Astrocyte (in vitro differentiated cells and primary cell): ENCODE measurements at places on chromosomes 7 and 10.
A peak's percentile ranks its signal among the peaks of the same experiment; 100 is the strongest.

DNA sequence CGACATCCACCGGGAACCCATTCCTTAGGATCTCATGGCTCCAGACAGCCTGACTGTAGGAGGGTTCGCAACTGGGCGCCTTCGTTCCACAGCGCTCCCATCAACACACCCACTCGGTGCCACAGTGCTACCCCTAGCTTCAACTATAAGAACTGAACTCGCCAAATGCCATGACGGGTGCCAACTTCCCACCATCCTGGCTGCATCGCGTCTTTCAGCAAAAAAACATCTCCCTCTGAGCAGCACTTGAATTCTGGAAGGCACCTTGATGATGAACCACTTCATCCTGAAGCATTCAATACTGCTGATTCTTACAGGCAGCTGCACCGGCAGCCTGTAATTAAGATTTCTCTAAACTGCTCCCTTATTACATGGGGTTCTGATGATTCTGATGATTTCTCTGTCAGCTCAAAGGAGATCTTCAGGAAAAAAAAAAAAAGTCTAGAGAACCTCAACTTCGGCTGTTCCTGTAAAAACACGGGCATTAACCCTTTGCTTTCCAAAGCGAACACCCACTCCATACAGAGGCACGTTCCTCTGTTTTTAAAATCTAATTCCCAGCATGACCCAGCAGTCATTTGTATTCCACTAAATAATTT lies 1.3 kb downstream of the CYTH3 start:
- DNase-seq: no peak

DNA sequence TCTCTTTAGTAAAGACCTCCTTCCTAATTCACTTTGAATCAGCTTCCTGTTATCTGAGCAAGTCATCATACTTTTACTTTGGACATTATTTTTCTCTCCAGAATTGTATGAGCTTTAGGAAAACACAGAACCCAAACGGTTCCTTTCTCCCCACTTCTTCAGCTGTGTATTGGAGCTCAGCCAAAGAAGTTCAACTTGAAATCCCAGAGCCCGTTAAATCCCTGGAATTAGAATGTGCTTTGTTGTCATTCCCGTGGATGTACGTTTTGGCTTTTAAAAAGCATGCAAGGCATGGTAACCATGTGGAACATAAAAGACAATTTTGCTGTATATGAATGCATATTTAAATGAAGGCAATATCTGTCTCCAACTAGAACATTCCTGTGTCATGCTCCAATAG lies 46.6 kb downstream of the AGMO start:
- peak; percentile 1 for DNase-seq

GRCh38 chr10:115065801-115066200 lies 27.4 kb upstream of the ATRNL1 start:
- no peak for DNase-seq

- no peak for DNase-seq
These were observed 55.7 kb upstream of the PTER start for GRCh38 chr10:16381083-16381482.

DNA sequence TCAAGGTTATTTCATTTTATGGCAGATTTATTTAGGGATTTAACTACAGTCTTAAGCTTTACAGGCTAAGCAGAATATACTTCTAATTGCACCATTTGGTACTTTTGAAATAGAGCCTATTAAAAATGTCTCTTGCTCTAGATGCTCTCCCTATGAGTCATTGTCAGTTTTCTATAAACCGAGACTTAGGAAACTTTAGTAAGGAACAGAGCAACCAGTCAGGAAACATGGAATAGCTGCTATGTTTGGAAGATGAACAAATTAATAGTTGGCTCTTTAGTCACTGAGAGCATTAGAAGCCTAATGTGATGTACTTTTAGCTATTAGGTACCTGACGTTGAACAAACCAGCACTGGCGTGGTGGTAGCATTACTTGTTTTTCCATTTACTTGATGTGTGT lies 35.3 kb downstream of the INPP5F start:
- DNase-seq: peak; percentile 87

- DNase-seq: no peak
These were observed 76.5 kb downstream of the TNS3 start for GRCh38 chr7:47505312-47506007.

DNA sequence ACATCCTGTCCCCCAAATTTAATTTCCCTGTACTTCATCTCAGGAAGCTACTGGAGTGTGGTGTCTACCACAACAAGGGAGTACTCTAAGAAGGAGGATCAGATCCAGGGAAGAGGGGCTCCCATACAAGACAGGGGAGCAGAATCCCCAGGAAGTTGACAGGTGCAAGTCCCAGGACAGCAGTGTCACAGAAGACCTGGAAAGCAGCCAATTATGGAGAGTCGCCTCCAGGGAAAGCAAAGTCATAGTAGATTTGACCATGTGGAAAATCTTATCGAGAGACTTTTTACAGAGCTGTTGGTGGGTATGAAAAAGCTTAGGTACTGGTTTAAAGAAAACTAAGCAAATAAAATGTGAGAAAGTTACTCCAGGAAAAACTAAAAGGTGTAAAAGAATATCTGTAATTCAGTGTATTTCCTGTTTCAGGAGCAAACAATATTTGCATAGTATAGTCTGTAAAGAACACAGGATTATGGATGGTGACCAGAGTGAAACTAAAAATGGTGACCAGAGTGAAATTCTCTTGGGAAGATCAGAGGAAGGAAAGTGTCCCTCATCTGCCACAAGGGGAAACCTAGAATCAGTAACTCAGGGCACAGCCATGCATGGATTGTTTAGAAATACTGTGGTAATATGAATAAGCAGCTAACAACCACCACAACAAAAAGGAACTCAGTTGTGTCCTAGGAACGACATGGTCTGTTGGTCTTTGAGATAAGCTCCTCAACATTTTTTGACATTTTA lies 44.5 kb downstream of the LANCL2 start:
- DNase-seq: no peak

GRCh38 chr10:37992083-37992482 lies 15.6 kb upstream of the ZNF25 start:
- no peak for DNase-seq

DNA sequence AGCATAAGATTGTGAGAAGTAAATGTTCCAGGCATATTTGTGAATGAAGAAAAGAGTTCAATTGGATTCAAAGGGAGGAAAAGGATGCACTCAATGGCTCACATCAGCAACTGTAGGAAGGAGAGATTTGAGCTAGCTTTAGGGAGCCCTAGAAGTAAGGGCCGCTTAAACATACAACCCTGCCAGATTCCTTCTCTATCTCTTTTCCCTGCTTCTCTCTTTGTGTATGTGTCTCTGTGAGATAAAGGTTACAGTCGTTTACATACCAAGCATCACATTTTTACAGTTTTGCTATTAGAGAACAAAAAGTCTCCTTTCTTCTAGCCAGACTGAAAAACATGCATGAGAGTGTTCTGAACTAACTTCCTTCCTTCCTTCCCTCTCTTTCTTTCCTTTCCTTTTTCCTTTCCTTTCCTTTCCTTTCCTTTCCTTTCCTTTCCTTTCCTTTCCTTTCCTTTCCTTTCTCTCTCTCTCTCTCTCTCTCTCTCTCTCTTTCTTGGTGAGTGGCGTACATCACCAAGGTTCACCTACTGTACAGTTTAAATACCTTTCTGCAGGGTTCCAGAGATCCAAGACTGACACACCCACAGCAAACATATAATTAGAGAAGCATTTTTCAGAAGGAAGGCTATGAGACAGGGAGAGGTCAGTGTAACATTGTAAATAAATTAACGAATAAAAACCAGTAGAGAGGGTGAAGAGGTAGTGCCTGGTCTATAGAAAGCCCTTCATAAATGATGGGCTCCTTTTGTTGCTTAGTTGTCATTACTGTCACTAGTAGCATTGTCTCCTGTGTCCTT lies 240.4 kb downstream of the ARL4A start:
- no peak for DNase-seq

DNA sequence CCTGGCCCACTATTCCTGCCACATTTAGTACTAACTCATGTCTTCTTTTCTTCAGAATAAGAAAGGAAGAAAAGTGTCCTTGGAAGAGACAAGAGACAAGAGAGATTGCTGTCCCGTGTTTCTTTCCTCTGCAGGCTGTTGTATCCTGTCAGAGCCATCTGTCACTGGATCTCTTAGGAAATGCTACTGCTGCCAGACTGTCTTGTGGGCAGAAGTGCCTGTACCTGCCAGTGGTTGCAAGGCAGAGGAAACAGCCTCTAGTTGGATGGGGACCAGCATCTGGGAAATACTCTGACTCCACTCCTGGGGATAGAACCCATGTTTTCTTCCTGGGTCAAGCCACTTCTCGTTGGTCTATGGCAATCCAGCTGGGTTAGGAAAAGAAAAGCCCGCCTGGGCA lies 16.7 kb upstream of the MAP3K8 start:
- no peak for DNase-seq

GRCh38 chr7:1858435-1859265 lies 188.6 kb downstream of the ELFN1 start:
- DNase-seq: no peak

DNA sequence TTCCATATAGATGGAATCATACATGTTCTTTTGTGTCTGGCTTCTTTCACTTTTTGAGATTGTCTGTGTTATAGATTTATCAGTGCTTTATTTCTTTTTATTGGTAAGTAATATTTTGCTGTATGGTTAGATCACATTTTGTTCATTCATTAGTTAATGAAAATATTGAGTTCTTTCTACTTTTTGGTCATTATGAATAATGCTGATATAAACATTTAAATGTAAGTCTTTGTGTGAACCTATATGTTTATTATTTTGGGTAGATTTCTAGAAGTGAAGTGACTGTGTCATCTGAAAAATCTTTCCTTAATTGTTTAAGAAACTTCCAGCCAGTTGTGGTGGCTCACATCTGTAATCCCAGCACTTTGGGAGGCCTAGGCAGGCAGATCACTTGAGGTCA lies 11.4 kb upstream of the VWDE start:
- DNase-seq: no peak

GRCh38 chr7:3497796-3498195 lies 196.7 kb downstream of the SDK1 start:
- no peak for DNase-seq

- DNase-seq: no peak
These were observed 45.6 kb upstream of the ENO4 start for GRCh38 chr10:116803451-116804249.

GRCh38 chr10:35925493-35925892 lies 283.4 kb upstream of the FZD8 start:
- peak; percentile 6 for DNase-seq

GRCh38 chr10:96304230-96304629 lies at the start of gene DNTT:
Gene DNTT (plus strand): TSS chr10:96304434. CDS start chr10:96304498, 64 bp downstream.
- DNase-seq: no peak

DNA sequence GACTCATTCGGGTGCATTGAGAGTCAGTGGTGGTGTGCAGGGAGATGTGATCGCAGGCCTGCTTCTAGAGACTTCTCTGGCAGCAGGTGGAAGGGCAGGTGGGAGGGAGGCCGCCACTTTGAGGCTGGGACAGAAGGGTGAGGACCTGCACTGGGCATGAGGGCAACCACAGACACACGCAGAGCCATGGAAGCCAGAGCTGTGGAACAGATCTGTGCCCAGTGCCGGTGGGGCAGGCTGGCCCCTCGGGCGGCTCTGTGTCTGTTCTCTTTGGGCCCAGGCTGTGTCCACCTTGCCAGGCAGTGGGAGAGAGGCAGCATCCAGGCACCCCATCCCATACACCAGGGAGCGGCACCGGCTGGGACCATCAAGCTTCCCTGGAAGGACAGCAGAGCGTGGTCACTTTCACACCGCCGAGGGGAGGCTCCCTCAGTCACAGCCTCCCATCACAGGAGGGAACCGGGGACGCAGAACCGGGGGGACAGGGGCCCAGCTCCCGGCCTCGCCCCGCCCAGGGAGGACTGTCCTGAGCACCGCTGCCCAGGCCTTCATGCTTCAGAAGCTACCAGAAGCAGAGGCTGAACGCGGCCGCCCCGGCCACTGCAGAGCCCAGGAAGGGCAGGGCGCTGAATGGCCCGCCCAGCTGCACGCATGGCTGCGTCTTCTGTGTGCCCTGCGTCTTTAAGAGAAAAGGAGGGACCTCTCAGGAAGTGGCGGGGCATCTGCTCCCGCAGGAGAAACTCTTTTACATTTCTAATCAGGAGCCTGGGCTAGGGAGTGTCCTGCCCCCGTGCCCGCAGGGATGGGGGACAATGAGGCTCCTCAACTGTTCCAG lies 32.1 kb downstream of the EN2 start:
- DNase-seq: no peak

DNA sequence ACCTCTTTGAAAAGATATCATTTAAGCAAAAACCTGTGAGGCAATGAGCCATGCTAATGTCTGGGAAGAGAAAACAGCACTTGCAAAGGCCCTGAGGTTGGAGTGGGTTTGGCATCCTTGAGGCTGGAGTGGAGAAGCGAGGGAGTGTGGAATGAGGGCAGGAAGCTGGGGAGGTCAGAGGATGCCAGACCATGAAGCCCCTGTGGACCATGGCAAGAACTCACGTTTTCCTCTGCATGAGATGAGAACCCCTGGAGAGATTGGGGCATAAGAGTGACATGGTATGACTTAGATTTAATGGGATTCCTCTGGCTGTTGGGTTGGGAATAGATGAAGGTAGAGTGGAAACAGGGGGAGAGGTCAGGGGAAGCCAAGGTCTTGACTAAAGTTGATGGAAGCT lies 49.4 kb downstream of the GPR26 start:
- no peak for DNase-seq

DNA sequence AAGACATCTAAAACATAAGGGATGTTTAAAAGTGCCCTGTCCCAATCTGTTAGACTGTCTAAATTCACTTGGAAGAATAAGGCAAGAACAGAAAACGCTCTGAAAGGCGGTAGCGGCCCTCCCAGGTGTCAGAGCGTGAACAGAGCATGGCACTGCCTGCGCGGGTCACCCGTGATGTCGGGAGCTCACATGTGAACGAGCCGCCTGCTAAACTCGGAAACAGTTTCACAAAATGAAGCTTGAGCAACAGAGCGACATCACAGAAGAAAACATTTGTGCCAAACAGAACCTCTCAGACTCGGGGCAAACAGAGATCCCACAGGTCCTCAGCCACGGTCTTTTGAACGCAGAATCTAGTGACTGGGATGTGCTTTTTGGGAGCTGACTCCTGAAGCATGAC lies 12.8 kb downstream of the BRI3 start:
- DNase-seq: no peak

DNA sequence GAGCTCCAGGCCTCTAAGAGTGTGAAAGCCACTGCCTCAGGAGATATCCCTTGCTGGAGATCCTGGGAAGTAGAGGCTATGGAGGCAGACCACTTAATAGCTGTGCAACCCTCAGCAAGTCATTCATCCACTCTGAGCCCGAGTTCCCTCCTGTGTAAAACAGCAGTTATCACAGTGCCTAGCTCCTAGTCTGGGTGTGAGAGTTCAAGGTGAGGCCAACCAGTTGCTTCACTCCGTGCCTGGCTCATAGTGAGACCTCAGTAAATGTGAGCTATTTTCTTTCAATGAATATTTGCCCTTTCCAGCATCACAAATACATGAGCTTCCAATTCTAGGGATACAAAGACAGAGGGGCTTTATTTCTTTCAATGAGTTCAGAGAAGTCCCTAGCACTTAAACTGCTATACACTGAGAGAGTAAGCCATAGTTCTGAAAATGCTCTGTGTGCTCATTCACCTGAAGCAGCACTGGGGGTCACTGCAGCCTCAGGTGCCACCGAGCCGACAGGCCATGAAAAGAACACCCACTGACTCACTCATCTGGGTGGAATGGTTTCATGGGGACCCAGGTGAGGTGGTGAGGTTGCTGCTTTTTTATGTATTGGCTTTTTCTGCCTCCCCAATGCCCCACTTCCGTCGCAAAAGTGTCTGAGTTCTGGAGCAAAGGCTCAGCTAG lies 259.8 kb downstream of the KCNMA1 start:
- no peak for DNase-seq
